ENCODE measurements at places on chromosomes 5 and 9.

DNA sequence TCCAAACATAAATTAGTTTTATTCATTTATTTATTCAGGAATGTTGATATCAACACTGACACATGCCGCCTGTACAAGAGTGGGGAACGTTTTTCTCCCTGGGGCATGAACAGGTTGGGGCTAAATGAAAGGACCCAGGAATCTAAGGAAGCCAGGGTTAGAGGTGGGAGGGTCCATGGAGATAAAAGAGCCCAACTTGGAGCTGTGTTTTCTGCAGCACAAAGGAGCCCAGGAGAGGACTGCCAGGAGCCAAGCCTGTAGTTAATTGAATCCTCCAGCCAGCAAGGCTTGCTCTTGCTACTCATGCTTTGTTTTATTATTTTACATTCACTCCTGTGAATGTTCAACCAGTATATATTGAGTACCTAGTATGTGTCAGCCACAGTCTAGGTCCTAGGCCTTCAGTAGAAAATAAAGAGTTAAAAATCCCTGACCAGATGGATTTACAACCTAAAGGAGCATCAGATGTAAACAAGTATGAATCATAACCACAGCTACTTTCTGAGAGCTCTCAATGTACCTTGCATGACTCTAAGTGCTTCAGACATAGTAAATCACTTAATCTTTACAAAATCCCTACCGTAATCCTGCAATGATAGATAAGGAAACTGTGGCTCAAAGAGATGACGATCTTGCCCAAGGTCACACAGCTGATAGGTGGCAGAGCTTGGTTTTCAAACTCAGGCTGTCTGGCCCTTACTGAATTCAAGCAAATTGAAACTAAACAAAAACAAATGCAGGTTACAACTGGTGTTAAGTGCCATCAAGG, 69.8 kb downstream of the ASTN2 start:
- DNase-seq, result no peak

- no peak for DNase-seq
Observed at GRCh38 chr9:5488221-5489008, 21.9 kb upstream of the PDCD1LG2 start.

DNA sequence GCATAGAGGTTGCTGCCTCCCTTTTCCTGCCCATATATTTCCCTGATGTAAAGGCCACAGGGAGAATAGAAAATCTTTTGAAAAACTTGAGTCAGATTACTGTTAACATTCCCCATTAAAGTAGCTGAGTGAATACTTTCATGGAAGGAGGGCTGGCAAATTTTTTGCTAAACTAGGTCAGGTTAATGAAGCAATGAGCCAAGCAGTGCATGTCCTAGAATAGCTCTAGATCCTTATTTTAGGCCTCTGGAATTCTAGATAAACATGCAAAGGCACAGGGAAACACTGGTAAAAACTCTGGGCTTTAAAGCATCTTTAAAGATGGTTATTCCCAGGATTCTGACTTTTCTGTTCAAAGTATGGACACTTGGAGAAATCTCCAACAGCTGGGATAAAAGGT, 27.9 kb downstream of the TTC1 start:
- DNase-seq, result no peak

DNA sequence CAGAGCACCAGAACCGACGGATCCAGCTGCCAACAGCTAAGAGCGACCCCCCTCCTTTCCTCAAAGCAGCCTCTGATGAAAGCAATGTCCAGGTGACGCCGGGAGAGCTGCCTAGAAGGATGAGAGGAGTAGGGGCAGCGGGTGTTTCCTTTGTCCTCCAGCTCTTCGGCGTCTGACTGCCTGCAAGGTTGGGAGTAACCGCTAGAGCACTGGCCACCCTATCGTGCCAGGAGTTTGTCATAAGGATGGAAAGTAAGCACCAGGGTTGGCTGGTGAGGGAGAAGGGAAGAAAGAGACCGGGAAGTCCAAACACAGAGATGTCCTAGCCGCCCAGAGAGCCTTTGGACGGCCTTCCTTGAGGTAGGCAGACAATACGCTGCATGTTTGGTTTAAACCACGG, 10.8 kb downstream of the MRPL36 start:
- no peak for DNase-seq

DNA sequence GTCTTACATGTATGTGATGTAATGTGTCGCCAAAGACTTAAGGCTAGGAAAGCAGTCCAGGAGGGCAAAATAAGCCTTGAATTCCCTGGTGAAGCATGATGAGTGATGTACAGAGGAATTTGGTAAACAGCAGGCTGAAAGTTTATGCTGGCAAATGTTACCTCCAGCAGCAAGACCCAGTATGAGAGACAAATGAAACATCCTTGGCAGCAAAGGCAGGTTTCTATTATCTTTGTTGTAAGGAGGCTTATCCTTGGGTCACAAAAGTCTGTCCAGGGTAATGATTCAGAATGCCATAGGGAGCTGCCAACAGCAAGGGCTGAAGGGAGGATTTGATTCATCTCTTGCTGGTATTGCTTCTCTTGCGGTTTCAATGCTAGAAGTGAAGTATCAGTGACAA, 75.9 kb upstream of the HTR4 start:
- DNase-seq, result no peak

GRCh38 chr5:175250426-175250825, 193.6 kb downstream of the DRD1 start:
- DNase-seq, result no peak

DNA sequence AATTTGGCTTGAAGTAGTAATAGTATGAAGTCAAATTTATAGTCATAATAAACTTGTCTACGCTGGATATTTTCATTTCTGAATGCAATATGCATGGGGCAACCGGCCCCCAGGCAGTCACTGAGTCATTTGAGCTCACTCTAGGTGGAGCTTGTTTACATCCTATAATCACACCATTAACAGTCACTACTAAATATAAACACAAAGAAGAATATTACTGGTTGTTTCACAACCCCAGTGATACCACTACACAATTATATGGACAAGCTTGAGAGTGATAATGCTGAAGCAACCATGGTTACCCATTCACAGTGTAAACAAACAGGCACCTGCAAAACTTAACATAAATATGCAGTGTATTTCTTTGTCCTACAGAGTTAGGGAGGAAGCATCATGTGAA, 68.7 kb downstream of the MARCHF3 start:
- DNase-seq, result no peak

- no peak for DNase-seq
Observed at GRCh38 chr5:150660108-150660831, 781 bp upstream of the MYOZ3 start.

DNA sequence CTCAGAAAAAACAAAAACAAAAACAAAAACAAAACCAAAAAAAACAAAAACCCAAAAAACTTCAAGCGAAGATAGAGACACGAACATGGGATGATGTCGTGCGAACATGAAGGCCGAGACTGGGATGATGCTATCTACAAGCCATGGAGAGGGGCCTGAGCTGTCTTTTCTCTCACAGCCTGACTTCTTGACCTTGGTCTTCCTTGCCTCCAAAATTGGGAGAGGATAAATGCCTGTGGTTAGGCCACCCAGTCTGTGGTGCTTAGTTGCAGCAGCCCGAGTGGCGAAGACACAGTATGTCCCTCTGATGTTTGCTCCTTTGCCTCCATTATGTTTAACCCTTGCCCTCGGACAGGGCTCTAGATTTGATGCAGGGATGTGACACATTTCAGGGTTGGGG, 130.4 kb upstream of the BASP1 start:
- no peak for DNase-seq

- DNase-seq, result no peak
Observed at GRCh38 chr5:135249658-135250057, 149.4 kb downstream of the MACROH2A1 start.

DNA sequence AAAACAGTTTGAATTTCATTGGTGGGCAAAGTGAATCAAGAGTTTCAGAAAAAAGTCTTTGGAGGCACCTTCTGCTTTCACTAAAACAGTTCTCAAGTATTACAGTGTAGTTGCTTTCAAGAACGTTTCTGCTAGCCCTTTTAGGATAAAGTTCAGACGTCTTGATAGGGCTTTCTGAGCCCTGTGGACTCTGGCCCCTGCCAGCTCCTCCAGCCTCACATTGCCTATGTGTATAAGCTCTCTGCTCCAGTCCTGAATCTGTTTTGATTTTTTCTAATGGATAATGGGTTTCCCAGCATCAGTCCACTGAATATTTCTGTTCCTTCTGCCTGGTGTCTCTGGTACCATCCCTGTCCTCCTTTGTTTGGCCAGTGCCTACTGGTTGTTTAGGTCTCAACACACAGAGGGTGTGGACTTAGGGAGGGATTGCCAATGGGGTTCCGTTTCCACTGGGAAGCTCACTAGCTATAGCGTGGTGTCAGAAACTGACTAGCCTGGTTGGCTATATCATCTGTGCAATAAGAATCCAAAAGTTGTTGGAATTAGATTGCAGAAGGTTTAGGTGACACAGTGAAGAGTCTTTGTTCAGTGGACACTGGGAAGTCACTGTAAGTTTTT, 26.4 kb downstream of the ARHGAP26 start:
- no peak for DNase-seq

DNA sequence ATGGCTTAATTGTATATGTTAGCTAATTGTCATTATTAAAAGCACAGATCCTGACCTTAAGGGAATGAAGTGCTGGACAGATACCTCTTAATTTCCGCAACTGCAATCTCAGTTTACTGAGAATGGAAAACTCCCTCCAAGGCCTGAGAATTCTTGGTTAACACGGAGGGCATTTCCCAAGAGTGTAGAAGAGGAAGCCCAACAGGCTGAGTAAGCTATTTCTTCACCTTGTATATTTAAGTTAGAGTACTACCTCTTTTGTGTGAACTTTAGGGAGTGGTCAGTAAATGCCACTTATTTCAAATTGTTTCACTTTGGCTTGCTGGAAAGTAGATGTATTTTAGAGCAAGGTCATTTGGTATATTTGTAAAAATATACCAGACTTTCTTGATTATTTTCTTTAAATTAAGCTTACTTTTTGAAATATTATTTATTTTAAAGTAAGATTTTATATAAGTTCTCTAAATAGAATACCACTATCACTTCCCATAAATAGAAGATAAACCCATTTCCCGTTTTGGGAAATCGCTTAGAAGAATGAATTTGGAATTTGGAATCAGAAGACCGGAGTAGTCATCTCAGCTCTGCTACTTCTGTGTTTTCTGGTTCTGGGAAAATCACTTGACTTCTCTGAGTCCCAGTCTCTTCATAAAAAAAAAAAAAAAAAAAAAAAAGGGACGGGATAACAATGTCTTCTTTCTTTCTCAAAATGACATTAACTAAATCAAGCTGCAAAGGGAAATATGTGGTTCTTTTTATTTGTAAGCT, 26.0 kb upstream of the C9orf72 start:
- DNase-seq, result no peak

- no peak for DNase-seq
Observed at GRCh38 chr5:66892716-66893115, 296.5 kb downstream of the MAST4 start.

GRCh38 chr9:76018235-76018634, 127.8 kb downstream of the PCSK5 start:
- no peak for DNase-seq
